Kidney capillary endothelial cell (primary cell): ENCODE measurements at places on chromosomes 3 and 15.

GRCh38 chr3:54780336-54780735 lies 147.5 kb downstream of the LRTM1 start:
- no peak for DNase-seq

GRCh38 chr3:194277786-194278130 lies 73.4 kb downstream of the CPN2 start:
- no peak for DNase-seq

DNA sequence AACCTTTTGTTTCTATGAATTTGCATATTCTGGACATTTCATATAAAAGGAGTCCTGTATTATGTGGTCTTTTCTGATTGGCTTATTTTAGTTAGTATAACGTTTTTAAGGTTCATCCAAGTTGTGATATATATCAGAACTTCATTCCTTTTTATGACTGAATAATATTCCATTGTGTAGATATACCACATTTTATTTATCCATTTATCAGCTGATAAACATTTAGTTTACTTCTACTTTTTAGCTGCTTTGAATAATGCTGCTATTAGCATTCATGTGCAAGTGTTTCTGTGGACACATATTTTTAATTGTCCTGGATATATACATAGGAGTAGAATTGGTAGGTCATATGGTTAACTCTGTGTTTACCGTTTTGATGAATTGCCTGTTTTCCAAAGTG lies 498.5 kb upstream of the ADAMTS9 start:
- DNase-seq, result no peak

DNA sequence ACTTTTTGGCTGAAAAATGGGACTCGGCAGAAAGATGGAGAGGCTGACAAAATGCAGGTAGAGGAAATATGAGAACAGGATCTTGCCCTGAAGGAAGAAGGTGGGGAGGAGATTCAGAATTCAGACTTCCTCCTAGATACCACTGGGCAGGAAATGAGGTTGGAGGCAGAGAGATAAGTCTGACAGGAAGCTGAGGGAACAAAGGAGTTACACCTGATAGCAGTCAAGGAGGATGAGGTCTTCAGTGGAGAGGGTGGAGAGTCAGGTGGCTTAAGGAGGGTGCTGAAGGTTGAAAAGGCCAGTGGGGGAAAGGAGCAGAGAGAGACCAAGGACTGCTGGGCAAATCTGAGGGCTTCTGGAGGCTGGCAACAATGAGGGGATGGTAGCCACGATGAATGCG lies 56.8 kb downstream of the CCR4 start:
- no peak for DNase-seq

DNA sequence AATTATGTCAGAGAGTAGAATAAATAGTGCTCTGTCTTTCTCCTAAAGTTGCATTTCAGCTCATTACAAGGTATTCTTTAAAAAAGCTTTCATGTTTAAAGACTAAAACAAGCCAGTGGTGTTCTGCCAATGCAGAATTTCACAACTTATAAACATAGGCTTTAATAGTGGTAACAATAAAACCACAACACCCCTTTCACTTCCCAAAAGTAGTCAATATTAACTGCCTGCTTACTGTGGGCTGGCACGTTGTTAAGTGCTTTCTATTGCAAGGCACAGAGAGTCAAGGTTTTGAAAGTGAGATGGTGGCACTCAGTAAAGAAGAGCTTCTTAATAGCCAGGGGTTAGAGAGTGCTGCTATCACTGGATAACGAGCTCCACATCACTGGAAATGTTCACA lies 8.4 kb upstream of the RTP1 start:
- DNase-seq, result no peak

- DNase-seq, result no peak
Measured at GRCh38 chr3:15634671-15635070, 33.1 kb downstream of the BTD start.

DNA sequence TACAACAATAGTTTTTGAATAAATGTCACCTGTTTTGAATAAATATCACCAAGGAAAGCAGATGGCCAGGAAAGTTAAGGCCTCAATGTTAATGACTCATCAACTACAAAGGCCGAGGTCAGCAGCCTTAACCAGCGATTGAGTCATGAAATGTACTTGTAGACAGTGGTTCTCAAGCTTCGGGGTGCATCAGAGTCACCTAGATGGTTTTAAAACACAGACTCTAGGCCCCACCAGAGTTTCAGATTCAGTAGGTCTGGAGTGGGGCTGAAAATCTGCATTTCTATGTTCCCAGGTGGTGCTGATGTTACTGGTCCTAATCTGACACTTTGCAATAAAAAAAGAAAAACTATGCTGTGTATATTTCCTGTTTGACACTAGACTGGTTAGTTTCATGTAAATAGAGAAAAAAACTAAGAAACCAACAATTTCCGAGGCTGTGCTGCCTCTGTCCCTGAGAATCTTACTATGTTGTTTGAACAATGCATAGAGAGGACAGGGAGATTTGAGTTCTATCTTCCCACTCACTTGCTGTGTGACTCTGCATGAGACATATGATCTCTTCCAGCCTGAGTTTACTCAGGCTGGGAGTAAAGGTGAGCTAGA lies 9.8 kb downstream of the RAB27A start:
- peak; percentile 68 for DNase-seq

- no peak for DNase-seq
Measured at GRCh38 chr3:15794303-15794771, 3.4 kb downstream of the ANKRD28 start.

DNA sequence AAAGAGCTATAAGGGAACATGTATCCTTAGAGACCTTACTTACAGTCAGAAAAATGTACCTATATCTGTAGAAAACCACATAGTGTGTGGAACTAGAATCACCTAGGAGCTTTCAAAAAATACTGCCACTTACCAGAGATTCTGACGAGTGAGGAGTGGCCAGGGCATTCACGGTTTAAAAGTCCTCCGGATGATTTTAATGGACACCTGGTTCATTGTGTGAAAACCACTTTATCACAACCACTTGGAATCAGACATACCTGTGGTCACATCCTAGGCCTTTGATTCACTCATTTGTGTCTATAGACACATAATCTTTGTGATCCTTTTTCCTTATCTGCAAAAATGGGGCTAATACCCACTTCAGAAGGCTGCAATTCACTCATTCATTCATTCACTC lies 159.8 kb downstream of the MBNL1 start:
- DNase-seq, result no peak

- DNase-seq, result no peak
Measured at GRCh38 chr3:76954412-76954811, 85.5 kb upstream of the ROBO2 start.

DNA sequence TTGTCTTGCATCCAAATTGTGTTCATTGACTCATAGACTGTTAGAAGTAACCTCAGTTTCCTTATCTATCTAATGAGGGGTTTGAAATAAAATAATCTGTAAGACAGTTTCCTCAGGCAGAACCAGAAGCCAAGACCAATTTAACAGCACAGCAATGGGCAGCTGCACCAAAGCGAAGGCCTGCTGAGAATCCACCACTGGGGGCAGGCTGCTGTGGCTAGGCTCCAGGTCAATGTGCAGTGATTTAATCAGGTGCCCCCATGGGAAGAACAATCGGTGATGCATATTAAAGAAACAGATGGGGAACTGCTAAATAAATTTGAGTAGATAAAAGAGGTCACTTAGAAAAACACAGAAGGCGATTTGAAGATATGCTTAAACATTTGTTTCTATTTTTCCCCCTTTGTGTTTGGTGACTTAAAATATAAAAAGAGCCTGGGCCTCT lies 28.0 kb upstream of the TMOD3 start:
- DNase-seq, result no peak

- no peak for DNase-seq
Measured at GRCh38 chr15:68697711-68698690, 119.2 kb downstream of the CORO2B start.

DNA sequence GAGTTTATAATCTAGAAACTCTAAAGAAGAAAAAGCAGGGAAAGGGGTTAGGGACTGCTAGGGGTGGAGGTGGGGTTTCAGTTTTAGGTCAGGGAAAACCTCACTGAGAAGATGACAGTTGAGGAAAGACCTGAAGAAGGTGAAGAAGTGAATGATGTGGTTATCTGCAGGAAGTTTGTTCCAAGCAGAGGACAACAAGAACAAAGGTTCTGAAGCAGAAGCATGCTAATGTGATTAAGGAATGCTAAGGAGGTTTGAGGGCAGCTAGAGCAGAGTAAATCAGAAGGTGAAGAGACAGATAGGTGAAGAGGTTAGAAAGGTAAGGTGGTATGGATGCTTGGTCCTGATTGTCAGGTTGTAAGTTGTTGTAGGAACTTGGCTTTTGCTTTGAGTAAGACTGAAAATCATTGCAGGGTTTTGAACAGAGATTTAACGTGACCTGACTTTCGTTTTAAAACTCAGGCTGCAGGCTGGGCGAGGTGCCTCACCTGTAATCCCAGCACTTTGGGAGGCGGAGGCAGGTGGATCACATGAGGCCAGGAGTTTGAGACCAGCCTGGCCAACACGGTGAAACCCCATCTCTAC lies 8.6 kb downstream of the OXSR1 start:
- DNase-seq, result no peak

DNA sequence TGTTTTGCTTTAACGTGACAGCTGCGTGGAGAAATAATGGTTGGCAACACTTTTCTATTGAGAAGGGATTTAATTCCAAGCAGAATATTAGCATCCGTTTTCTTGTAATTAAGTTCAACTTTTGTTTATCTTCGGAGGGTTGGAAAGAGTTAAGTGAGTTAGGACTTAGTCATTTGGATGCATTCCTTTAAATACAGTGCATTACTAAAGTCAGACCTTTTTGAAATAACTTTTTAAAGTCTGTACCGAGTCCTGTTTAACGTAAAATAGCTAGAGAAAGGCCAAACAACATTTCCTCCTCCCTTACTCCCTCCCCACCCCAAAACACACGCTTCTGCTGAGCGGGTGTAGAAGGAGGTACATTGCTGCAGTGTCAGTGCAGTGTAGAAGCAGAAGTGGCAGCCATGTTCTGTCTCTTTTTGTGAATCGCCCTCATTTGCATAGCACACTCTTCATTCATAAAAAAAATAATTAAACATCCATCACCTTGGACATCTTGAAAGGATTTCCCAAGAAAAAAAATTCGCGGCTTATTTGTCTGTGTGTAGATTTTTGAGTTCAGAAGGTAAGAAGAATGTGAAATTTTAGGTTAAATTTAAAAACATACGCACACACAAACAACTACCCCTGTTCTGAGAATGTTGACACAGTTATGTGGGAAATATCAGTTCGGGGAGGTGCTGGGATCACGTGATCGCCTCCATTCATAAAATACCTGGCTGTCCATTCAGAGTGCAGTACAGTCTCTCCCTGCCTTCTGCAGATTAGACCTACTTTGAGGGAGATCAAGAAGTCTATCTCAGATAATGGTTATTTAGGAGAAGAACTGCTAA lies 1.6 kb downstream of the SPRED1 start:
- DNase-seq, result peak; percentile 60

DNA sequence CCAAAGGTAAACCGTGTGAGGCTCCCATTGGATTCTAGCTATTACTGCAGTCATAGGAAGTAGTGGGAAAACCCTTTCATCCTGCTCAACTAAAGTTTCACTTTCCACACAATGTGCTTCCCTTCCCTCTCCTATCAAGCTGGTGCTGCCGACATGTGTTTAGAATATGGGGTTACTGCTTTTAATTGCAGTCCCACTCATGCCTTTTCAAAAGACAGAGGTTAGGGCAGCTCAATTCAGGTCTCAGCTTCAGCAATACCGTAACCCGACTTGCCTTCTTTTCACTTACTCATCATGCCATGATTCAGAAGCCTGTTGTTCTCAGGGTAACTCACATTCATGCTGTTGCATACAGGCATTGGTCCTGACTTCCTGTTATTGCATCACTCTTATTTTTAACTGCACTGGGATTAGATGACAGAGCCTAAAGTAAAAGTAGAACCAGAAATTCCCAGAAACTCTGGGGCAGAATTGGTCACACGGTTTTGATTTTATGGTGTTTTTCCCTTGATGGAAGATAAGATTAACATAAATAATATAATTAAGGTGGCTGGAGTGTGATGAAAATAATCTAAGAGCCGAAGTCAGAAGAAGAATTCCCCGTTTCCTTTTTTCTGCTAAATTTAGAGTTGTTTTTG lies 45.7 kb downstream of the C2CD4B start:
- DNase-seq, result peak; percentile 83

GRCh38 chr15:81165535-81165934 lies 31.1 kb upstream of the IL16 start:
- DNase-seq, result no peak

GRCh38 chr3:103112273-103112672 lies 677.5 kb downstream of the ZPLD1 start:
- no peak for DNase-seq

GRCh38 chr15:82173108-82173507 lies 89.4 kb downstream of the EFL1 start:
- DNase-seq, result no peak

- no peak for DNase-seq
Measured at GRCh38 chr3:100226712-100227429, 33.9 kb upstream of the TBC1D23 start.

- no peak for DNase-seq
Measured at GRCh38 chr3:53595660-53596059, 101.2 kb downstream of the CACNA1D start.

GRCh38 chr3:9098716-9099675 lies 135.7 kb upstream of the RAD18 start:
- no peak for DNase-seq

GRCh38 chr3:62378311-62378789 lies 5.0 kb upstream of the FEZF2 start:
- DNase-seq, result no peak

DNA sequence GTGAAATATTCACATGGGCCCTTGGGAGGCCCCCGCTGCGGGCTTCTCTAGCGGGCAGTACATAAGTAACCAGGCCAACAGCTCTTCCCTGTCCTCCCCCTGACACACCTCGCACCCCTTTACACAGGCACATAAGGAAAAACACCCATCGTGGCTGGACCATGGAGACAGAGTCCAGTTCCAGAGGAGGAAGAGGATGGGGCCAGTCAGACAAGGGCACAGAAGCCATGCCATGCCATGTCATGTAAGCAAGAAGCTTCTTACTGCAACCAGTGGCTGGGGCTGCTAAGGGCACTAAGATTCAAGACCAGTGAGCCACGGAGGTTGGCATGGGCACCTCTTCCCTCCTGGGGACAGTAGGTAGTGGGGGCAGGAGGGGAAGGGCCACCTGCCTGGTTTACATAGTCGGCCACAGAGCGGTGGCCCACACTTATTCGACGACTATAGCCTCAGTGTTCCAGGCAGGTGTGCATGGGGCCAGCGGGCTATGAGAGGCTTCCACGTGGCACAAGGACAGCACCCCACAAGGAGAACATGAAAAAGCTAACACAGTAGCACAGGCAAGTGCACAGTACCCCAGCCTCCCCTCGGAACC lies 5.7 kb upstream of the CYP11A1 start:
- DNase-seq, result no peak

- DNase-seq, result no peak
Measured at GRCh38 chr3:160637086-160637485, 39.9 kb upstream of the ARL14 start.

- no peak for DNase-seq
Measured at GRCh38 chr15:78768096-78768495, 43.2 kb downstream of the ADAMTS7 start.

DNA sequence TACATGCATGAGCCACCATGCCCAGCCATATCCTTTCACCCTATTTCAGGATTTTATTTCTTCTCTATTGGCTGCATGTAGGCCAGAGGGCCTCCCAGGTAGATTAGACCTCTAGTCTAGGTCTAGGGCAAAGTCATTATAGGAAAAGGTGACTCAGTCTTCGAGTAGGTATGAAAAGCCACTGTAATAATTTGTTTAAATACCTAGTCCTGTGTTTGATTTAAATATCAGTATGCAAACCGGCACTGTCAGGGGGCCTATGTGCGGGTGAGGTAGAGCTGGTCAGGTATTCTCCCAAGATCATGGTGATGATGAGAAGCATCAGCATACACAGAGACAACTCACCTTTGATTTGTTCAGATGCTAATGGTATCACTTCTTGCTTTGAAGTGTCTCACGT lies 101.4 kb upstream of the UMPS start:
- DNase-seq, result no peak
